ENCODE measurements at places on chromosomes 6 and 20. TPM values are rescaled to one million over a fixed set of nuclear protein-coding genes. Genes with fewer than 3 reads are reported as not detected.

The PSORS1C1 gene
- total RNA-seq, result 2.4 TPM

DNA sequence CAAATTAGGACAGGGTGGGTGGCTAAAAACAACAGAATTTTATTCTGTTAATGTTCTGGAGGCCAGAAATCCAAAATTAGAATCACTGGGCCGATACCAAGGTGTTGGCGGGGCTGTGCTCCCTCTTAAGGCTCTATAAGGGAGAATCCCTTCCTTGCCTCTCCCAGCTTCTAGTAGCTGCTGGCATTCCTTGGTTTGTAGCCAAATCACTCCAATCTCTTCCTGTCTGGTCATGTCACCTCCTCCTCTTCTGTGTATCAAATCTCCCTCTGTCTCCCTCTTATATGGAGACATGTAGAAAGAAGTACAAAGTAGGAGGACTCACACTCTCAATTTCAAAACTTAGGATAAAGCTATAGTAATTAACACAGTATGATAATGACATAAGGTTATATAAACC lies 102.9 kb upstream of the SIRPA start:
- DNase-seq, result no peak

The FAM209B gene
- total RNA-seq, result not detected

The GSTA3 gene
- not detected for total RNA-seq

The FAM229B gene
- 18.0 TPM for total RNA-seq

GRCh38 chr6:157614026-157614568 lies 208.9 kb upstream of the SNX9 start:
- no peak for DNase-seq

The NOX3 gene
- total RNA-seq, result not detected

DNA sequence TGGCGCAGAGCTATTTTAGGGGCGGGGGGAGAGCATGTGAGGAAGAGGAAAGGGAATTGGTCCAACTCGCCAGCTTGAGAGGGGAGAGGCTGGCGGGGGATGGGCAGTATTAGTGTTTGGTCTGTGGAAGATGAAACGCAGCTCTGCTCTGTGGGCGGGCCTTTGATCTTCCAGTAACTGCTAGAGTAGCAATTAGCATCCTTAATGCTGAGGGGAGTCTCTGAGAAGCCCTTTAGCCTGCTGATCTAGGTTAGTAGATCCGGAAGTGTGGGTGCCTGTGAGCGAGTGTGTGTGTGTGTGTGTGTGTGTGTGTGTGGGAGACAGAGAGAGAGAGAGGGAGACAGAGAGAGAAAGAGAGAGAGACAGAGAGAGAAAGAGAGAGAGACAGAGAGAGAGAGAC lies 117.2 kb upstream of the BACH2 start:
- DNase-seq, result no peak

The CTAGE9 gene
- not detected for total RNA-seq

DNA sequence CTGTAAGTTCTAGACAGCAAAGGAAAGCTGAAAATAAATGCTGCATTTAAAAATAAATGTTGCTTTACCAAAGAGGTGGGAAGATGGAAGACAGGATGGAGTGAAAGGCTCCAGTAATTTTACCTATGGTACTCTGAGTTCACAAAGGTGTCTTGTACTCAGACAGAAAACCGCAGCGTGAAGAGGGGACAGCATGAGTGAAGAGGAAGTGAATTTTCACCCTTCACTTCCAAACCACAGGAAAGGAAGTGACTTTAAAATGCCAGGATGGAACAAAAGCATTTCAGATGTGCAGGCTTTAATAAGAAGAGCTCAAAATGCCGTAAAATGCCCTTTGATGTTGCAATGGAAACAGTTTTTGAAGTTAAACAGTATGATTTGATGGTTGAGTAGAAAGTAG lies 91.2 kb upstream of the TINAG start:
- no peak for DNase-seq

DNA sequence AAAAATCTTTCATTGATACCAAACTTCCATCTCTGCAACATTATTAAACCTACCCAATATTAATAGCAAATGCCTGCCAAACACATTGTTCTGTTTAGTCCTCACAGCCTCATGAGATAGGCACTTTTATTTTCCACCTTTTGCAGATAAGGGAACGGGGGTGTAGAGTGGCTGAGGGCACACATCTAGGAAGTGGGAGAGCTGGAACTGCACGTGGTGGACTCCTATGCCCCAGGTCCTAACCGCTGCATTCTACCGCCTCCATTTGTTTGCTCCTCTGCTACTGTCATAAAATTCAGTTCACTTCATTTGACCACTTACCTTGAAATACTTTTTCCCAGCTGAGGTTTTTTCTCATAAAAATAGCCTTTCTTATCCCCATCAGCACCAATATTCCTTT lies 7.6 kb downstream of the FAM217A start:
- no peak for DNase-seq

The TMC2 gene
- 0.59 TPM for total RNA-seq

DNA sequence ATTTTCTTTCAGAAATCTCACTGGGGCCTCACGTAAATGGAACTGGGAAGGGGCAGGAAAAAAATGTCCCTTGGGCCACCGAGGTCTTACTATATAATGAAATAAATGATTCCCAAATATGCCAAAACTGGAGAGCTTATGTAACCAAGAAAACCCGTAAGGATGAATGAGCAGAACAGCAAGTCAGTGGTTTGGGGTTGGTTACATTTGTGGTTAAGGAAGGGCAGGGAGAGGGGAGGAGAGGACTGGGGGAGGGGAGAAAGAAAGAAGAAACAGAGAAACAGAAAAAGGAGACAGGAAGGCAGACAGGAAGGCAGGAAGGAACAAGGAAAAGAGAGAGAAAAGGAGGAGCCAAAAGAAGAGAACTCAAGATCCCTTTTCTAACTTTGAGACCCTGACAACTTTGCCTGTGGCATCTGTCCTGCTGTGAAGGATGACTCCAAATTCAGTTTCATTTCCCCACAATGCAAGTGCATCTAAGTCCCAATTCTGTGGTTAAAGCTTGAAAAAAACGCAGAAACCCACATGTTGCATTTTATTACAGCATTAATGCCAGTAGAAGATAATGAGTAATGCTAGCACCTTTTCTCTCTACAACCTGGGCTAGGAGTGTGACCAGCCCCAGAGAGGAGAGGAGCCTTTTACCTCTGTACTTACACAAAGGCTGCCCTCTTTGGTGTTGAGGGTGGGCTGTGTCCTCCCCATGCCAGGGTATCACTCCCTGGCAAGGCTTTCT lies 10.8 kb upstream of the ARMC2 start:
- no peak for DNase-seq

GRCh38 chr6:79193971-79194370 lies 40.5 kb downstream of the HMGN3 start:
- DNase-seq, result no peak

- DNase-seq, result peak; percentile 45
Measured at GRCh38 chr20:21808863-21809664, 103.6 kb downstream of the PAX1 start.

DNA sequence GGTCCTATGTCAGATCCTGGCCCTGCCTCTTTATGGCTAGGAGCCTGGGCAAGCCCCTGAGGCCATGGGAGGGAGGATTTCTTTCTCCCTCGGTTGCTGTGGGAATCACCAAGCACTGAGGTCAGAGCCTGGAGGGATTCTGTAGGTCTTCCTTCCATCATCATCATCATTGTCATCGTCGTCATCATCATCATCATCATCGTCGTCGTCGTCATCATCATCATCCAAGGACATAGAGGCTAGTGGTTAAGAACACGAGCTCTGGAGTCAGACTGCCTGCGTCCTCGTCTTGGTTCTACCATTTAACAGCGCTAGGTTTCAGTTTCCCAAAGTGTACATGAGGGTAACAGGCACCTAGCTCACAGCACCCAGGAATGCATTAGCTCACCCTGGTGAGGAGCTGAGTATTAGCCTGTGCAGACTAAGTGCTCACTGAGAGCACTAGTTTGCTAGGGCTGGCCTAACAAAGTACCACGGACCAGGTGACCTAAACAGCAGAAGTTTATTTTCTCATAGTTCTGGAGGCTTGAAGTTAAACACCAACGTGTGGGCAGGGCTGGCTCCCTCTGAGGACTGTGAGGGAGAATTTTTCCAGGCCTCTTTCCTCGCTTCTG lies 92.5 kb upstream of the CCDC167 start:
- DNase-seq, result no peak

The OR2J3 gene
- not detected for total RNA-seq

DNA sequence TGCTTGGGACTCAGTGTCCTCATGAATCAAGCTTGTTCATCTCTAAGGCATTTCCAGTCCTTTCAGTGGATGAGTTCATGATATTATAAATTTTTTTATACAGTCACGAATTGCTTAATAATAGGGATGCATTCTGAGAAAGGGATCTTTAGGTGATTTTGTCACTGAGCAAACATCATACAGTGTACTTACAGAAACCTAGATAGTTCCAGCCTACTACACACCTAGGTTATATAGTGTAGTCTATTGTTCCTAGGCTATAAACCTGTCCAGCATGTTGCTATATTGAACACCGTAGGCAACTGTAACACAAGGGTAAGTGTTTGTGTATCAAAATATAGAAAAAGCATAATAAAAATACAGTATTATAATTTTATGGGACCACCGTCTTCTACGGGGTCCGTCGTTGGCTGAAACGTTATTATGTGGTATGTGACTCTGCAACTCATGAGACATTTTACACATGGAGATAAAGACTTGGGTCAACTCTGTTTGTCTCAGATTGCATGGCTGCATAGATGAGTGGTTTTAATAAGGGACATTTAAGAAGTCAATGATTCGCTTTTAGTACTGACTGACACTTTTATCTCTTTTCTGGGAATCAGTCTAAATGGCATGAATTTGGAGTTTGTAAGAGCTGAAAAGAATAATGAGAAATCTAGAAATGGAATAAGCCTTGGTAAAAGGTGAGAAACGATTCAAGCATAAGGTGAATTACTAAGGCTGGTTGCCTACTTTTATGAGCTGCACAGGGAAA lies 33.2 kb downstream of the CLIC5 start:
- no peak for DNase-seq

The C6orf58 gene
- total RNA-seq, result not detected
